ENCODE measurements at places on chromosomes 16 and 17. TPM values are rescaled to one million over a fixed set of nuclear protein-coding genes. Genes with fewer than 3 reads are reported as not detected.

DNA sequence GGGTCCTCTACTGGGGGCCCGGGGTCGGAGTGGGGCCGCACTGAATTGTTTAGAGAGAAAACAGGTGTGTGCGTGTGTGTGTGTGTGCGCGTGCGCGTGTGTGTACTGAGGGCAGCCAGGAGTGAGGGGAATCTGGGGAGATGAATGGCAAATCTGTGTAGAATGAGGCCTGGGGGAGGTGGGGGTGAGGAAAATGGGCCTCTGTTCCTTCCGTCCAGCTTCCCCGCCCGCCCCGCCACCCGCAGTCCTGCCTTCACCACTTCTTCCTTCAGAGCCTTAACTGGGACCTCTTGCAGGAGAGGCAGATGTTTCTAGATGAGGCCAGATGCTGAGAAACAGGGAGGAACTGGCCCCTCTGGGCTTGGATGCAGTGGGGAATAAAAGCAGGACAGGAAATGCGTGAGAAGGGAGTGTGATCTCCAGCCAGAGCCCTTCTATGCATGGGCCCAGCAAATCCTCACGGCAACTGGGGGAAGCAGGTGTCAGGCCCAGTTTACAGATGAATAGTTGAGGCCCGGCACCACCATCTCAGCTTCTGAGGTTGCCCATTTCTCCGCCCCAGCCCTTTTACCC is 29.7 kb upstream of the NGFR start:
- DNase-seq = no peak

- DNase-seq = no peak
Observed at GRCh38 chr17:41492771-41493170, 3.1 kb upstream of the KRT36 start.

DNA sequence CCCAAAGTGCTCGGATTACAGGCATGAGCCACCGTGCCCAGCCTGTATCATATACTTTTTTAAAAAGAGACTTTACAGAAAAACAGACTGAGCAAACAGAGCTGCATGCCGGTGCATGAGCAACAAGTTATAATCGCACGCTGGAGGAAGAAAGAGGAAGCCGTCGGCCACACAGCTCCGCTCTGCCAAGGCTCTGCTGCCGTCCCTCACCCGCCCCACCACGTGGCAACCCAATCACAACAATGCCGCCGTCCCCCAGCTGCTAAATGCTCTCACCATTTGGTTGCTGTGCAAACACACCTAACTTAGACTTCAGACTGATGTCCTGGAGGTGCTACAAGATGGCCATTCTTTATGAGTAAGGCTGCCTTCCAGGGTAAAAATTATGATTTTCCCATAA is 83.5 kb downstream of the ADCY9 start:
- DNase-seq = peak; percentile 36

DNA sequence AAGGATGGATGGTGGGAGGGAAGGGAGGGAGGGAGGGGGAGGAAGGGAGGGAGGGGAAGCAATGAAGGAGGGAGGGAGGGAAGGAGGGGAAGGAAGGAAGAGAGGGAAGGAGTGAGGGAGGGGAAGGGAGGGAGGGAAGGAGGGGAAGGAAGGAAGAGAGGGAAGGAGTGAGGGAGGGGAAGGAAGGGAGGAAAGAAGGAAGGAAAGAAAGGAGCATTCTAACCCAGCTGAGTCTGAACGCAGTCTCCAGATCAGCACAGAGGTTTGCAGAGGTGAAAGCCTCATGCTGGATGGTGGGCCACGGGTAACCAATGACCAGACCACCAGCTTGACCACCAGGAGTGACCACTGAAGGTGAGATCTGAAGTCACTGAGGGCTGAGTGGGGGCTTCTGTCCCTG is 18.6 kb downstream of the CCL17 start:
- no peak for DNase-seq

DNA sequence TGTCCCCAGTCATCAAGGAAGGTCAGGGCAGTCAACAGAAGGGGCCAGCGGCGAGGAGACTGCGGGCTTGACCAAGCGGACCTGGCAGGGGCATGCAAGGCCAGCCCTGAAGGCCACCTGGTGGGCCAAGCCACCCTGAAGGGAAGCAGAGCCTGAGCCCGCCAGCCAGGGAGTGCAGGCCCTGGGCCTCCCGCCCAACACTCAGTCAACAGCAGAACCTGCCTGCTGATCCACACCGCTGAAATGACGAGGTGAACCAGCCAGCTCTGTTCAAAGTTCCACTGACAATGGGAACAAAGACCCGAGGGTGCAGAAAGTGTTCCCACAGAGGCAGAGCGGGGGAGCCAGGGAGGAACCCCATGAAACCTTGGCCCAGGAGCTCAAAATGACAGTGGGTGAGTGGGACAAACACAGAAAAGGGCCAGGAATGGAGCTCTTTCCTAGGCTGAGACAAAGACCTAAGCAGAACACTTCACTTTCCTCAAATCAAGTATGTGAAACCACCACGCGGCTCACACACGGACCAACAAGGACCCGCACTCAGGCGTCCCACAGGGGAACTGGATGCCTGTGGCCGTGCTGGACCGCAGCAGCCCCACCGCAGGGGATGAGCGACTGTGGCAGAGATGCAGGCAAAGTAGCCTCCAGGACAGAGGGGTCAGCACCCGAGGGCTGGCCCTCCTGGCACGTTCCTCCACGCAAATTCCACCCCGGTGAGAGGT is 12.0 kb downstream of the AXIN1 start:
- no peak for DNase-seq

- no peak for DNase-seq
Observed at GRCh38 chr16:8670014-8670560, 4.3 kb upstream of the ABAT start.

GRCh38 chr16:72952811-72953271 is 95.1 kb downstream of the ZFHX3 start:
- DNase-seq = no peak

DNA sequence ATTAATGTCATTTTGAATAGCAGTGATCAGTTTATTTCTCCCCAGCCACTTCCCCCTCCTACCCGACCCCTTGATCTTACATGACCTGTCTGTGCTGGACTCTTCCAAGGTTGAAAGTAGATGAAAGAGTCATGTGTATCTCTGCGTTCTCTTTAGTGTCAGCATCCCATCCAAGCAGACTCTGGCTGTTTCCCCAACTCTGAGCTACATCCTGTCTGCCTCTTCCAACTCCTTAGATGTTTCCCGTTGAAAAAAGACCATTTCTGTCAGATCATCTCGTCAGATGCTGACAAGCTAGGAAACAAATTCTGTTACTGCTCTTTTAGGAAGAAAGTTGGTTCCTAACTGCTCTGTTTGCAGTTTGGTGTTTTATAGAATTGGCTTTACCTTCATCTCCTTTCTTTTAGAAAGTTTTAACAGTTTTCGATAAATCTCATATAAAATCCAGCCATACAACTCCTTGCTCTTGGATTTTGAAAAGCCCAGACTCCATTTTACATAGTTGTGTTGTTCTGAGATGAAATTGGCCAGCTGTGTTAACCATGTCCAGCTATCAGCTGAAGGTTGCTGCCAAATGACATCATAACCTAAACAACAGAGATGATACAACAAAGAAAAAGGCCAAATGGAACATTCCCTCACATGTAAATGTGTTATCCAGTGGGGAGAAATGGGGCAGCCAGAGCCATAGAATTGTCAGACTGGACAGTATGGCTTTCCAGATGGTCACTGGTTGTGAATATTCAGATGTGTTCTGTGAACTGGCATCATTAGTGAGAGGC is 43.5 kb downstream of the CYB561 start:
- no peak for DNase-seq

DNA sequence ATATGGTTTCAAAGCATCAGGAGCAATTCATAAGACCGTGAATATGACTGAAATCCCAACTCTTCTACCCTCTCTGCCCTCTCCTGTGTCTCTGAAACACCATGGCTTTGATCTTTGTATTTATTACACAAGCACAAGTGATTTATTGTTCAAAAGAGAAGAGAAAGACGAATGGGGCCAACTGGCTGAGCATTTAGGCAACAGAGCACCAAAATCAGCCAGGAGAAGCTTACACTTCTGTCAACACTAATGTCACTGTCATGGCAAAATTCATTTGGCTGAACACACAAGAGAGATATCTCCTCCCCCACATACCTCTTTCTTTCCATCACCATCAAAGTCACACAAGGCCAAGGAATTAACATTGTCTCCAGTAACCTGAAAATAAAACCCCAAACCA is 9.3 kb downstream of the BBS2 start:
- DNase-seq = no peak

DNA sequence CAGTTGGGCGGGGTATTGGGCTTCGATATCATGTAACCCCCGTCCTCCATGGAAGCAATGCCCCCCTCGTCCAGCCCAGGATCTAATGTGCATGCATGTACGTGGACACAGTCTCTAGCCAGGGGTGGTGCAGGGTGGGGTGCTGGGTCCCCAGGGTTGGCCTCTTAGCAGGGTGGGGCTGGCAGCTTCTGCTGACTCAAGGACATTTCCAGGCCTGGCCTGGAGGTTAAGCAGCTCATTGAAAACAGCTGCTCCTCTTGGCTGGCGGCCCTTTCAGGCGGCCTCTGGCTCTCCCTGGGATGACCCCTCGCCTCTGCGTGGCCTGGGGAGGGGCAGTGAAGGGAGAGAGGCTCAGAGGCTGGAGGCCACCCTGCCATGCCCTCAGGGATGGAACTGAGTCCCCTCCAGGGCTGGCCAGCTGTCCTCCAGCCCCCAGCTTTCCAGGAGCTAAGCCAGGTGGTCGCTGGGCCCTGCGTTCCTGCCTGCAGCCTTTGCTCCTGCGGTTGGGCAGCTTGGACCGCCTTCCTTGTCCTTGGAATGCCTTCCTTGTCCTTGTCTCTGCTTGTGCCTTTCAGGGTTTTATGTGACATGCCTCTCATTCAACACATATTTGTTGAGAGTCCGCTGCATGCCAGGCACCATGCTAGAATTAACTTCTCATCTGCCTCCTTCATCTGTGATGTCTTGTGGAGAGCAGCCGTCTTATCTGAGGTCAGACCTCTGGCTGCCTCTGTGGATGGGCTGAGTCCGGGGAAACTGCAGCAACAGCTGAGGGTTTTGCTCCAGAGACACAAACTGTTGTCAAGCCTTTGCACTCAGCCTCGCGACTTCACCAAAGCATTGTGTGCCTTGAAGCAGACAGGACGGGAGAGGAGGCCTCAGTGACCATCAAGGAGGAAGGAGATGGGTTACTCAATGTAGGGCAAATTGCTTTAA is 26.6 kb downstream of the MRC2 start:
- no peak for DNase-seq

DNA sequence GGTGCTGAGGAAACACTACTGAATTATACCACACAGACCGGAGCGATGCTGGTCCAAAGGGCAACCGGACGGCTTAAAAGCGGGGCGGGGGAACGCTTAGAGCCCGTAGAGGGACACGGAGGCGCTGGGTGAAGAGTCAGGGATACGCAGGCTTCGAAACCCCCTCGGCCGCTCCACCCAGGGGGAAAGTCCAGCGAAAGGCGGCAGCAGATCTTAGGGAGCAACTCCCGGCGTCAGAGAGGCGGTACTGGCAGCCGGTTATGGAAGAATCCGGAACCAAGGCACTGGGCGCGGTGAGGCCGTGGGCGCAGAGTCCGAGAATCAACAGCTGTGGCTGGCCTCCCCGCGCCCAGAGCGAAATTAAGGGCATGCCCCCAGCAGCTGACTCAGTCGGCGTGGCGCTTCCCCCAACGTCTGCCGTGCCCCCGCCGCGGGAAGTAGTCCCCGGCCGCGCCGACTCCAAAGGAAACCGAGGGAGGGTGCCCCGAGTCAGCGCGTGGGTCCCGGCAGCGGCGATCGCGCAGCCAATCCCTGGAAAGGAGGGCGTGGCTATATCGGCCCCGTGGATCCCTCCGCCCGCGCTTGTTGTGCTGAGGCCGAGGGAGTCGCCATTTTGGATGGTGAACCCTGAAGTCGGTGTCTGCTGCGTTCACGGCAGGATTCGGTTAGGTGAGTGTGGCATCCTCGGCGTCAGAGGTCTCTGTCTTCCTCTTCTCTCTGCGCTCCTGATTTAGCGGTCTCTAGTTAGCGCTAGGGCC is at the start of gene IST1:
TSS of gene IST1 (plus strand) at position 611 of the 758 bp plus-strand sequence. CDS start 20,110 bp downstream, outside the sequence.
- peak; percentile 99 for DNase-seq

- DNase-seq = no peak
Observed at GRCh38 chr17:63984236-63984635, 11.5 kb upstream of the SCN4A start.

GRCh38 chr17:19670908-19671307 is 22.4 kb downstream of the ALDH3A2 start:
- no peak for DNase-seq

Gene MPV17L
- total RNA-seq = not detected

Gene PLA2G10
- total RNA-seq = not detected

Gene SYNGR3
- 3.4 TPM for total RNA-seq
